CD4-positive, alpha-beta T cell treated with Interleukin-12 subunit alpha and Interleukin-12 subunit beta, for 1 hour (primary cell): ENCODE measurements at places on chromosomes 2 and 18.

GRCh38 chr2:28098501-28099225 is 208.1 kb downstream of the BABAM2 start:
- DNase-seq: no peak

DNA sequence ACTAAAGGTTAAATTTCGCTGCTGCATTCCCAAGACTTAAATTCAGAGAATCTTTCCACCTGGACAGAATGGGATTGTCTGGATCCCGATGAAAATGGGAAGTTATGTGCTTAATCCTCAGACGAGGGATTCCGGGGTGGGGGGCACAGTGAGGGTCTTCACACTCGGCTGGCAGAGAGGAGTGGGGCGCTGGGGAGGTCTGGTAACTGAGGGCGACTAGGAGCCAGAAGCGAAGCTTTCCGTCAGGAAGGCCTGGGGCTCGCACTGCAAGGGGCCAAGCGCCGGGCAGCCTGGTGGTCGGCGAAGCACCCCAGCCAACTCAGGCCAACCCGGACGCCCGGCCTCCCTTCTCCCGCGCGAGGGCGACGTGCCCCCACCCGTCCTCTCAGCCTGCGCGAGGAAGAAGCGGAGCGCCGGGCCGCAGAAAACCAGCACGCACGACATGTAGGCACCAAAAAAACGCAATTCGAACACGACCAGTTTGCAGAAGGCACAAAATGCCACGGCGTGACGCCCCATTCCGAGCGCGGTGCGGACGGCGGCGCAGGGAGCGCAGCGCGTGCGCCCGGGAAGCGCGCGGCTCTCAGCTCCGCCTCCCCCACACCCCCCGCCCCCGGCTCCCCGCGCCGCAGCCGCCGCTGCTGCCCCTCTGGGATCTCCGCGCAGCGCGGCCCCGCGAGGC is 188.1 kb downstream of the ZEB2 start:
- no peak for DNase-seq

- peak; percentile 78 for DNase-seq
Observed at GRCh38 chr2:136238286-136239078, 120.5 kb upstream of the CXCR4 start.

DNA sequence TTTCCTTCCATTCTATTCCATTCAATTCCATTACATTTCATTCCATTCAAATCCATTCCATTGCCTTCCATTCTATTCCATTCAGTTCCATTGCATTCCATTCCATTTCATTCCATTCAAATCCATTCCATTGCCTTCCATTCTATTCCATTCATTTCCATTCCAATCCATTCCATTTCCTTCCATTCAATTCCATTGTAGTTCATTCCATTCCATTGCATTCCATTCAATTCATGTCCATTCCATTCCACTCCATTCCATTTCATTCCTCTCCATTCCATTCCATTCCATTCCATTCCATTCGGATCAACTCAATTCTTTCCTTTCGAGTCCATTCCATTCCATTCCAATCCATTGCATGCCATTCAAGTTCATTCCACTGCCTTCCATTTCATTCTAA is 1128.3 kb downstream of the RPIA start:
- no peak for DNase-seq

DNA sequence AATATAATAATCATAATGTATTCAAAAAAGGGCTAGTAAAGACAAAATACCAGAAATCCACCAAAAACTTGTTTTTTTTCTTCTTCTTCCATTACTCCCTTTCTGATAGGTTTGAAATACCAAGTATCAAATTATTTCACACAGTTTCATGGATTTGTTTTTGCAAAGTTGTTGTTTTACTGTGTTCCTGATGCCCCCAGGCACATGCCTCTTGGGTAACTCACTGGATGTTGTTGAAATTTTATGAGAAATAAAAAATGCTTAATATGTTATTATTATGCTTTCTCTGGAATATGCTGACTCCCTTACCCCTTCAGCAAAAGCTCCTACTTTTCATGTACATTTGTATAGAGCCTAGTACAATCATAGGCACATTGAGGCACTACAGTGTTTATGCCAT is 419.6 kb downstream of the NRXN1 start:
- no peak for DNase-seq

DNA sequence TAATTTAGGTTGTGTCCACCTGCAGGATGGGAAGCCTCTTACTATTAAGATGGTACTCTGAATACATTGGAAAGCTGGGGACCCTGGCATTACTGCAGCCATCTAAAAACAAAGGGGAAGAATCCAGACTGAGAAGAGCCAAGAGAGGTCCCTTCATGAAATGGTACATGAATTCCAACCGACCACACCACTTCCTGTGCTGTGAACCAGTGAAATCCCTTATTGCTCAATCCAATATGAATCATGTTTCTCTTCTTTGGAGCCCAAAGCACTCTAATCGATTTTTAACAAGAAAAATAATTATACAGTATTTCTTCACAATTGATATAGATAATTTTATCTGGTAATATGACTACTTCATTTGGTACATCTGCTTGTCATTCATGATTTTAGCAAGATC is 479.7 kb upstream of the RAB6C start:
- no peak for DNase-seq
